T-cell (primary cell): ENCODE measurements at places on chromosomes 13 and 19.

- no peak for DNase-seq
These were observed 4.7 kb upstream of the LILRA6 start for GRCh38 chr19:54247106-54247930.

GRCh38 chr19:4715529-4716221 lies 8.0 kb downstream of the DPP9 start:
- no peak for DNase-seq

DNA sequence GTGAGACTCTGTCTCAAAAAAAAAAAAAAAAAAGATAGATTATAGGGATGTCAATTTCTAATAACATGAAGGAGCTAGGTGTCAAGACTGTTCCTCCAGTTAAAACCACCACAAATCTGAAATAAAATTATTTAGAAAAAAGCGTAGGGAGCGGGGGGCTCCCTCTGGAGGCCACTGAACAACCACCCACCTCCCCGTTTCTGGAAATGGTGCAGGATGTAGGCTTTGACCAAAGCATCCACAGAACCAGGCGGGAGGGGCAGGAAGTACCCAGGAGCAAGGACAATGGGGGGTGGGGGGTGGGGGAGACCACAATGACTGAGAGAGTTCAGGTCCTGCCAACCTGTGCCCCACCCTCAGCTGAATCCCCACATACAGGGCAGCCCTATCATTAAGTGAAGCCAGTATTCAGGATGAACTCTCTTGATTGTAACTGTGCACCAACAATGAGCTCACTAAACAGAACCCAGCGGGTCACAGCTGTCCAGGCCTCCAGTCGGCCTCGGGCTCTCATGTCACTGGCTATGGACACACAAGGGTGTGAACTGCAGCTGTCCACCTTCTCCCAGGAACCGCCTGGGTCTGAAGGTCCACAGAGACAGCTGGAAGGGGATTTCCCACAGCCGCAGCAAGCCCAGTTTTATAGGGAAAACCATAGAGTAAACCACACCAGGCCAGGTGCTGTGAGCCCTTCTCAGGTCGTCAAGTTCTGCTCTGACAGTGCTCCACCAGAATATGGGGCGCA lies 6.6 kb downstream of the ZSCAN18 start:
- no peak for DNase-seq

DNA sequence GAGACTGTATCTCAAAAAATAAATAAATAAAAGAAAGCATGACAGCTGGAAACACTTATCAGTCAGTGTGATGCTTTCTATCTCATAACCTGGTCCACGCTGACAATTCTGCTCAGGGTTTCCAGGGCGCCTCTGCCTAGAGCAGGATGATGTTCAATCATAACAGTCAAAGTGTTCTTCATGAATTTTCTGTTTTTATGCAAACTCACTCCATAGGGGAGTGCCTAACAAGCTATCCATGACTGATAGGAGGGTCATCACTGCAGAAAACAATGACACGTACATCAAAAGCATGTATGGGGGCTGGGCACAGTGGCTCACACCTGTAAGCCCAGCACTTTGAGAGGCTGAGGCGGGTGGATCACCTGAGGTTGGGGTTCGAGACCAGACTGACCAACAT lies 41.4 kb upstream of the ZNF83 start:
- DNase-seq: no peak

DNA sequence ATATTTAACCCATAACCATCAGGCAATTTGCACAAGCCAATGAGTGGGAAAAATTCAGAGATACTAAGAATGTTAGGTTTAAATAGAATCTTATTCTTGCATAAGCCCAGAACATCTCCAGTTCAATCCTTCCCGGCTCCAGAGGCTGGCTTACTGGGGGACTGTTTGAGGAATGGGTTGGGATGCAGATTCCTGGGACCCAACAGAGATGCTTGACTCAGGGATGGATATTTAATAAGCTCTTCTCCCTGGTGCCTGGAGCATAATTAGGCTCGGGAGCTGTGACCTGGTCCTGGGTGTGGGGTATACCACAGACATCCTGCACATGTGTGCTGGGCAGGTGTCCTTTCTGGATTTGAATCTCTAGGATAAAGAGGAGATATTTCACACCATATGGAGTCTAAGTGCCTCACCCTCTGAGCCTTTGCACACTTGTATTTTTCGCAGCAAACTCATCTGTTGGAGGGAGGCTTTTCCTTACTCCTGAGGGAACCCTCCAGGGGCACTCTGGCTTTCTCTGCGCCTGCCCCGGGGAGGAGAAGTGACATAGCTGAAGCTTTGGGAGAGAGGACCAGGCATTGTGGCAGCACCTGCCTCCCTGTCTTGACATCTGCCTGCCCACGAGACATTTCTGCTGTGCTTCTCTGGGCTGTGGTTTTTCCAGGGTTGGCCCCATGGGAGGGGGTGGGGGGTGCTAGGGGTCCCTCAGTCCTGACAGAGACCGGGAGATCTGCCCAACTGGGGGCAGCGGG lies 36.1 kb upstream of the ANKRD10 start:
- no peak for DNase-seq

GRCh38 chr13:77820431-77821149 lies 98.0 kb downstream of the EDNRB start:
- no peak for DNase-seq
